ENCODE measurements at places on chromosomes 12 and 14.

GRCh38 chr14:89165189-89166181 is 251.5 kb downstream of the FOXN3 start:
- DNase-seq = no peak

- no peak for DNase-seq
These were observed 2.6 kb upstream of the ACACB start for GRCh38 chr12:109113661-109114321.

- no peak for DNase-seq
These were observed 198.5 kb upstream of the PWP1 start for GRCh38 chr12:107487011-107487680.

- DNase-seq = no peak
These were observed 39.1 kb downstream of the FGD6 start for GRCh38 chr12:95178136-95178535.

GRCh38 chr12:72010356-72010755 is 71.7 kb downstream of the TPH2 start:
- no peak for DNase-seq

DNA sequence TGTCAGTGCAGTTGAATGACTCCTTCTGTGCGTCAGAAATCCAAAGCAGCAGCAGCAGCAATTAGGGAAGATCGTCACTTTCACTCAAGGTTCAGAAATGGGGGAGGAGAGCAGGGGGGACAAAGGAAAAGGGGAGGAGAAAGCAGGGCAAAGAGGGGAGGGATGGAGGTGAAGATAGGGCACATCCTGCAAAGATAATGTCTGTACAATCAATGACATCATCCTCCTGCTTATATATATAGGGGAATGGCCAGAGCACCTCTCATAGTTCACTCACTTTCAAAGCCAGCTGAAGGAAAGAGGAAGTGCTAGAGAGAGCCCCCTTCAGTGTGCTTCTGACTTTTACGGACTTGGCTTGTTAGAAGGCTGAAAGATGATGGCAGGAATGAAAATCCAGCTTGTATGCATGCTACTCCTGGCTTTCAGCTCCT is at the start of gene NTS:
Gene NTS (plus strand): TSS at position 265 of the 431 bp plus-strand sequence. CDS start 109 bp downstream, at position 374.
- DNase-seq = no peak

All from stimulated activated CD8-positive, alpha-beta memory T cell treated with anti-CD3 and anti-CD28 coated beads, Interleukin-15, amount 100 ng/mL, for 24 hours (primary cell).